ENCODE measurements at places on chromosomes 6 and 20.

GRCh38 chr20:46416421-46416820, 10.0 kb upstream of the ELMO2 start:
- no peak for DNase-seq

DNA sequence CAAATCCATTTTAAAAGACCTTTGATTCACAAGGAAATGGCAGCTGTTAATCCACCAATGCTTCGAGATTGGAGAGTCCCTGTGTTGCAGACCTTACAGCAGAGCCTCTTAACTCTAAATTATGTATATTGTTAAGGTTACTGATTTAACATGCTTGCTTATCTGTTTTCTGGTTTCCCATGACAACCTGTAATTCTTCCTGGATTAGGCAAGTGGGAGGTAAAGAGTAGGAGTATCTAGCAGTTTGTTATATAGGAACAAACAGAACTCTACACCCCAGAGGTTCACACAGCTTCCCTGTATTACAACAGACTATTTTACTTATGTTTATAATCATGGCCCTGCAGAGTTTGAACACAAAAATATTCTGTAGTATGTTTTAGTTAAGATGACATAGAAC, 39.5 kb downstream of the NKX2-4 start:
- DNase-seq: no peak

DNA sequence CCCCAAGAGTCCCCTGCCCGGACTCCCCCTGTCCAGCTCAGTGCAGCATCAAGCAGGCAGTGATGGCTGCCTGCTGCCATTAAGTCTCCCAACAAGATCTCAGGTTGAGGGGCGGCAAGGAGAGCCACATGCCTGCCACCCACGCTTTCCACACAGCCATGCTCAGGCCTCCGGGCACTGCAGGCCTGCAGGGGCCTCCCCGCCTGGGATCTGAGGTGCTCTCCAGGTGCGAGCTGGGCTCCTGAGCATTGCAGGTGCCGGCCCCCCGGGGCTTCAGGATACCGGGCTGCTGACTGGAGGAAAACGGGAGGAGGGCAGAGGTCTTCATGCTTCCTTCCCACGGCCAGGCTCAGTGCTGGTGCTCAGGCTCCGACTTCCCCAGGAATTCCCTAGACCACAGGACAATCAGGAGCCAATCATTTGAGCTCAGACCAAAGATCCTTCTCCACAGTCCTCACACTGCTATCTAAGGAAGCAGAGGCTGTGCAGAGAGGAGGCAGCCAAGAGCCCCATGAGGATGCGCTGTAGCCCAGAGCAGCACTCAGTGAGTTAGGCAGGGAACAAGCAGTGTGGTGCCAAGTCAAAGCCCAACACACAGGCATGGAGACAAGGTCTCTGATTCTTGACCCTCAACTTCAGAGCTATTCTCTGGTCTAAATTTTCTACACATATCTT, 52.7 kb downstream of the PYGB start:
- no peak for DNase-seq

DNA sequence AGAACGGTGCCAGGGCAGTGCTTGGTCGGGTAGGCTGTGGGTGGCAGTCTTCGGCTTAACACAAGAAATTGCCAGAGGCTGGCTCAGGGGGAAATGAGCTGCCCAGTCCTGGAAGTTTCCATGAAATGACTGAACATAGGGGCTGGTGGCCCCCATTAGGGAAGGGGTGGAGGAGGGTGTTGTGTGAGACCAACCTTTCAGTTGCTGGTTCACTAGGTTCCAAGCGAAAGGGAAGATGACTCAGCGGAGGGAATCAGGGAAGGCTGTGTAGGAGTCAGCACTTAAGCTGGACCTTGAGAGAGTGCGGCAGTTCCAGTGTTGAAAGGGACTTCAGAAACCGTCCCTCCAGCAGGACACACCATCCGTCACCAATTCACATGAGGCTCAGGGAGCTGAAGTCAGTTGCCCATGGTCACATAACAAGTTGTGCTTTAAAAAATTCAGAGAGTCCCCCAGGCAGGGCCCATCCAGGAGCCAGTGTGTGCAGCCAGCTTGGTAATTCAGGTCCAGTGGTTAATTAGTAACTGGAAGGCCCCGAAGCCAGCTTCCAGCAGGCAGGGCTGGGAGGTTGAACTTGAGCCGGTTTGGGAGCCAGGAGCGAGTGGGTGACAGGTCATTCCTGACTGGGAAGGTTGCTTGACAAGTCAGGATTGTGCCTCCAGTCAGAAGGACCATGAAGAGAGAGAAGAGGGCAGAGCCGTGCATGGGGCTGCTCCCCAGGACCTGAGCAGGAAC, at the start of gene SGK2:
TSS of gene SGK2 (plus strand) at position 616 of the 735 bp plus-strand sequence. CDS start 7,469 bp downstream, outside the sequence.
- no peak for DNase-seq

DNA sequence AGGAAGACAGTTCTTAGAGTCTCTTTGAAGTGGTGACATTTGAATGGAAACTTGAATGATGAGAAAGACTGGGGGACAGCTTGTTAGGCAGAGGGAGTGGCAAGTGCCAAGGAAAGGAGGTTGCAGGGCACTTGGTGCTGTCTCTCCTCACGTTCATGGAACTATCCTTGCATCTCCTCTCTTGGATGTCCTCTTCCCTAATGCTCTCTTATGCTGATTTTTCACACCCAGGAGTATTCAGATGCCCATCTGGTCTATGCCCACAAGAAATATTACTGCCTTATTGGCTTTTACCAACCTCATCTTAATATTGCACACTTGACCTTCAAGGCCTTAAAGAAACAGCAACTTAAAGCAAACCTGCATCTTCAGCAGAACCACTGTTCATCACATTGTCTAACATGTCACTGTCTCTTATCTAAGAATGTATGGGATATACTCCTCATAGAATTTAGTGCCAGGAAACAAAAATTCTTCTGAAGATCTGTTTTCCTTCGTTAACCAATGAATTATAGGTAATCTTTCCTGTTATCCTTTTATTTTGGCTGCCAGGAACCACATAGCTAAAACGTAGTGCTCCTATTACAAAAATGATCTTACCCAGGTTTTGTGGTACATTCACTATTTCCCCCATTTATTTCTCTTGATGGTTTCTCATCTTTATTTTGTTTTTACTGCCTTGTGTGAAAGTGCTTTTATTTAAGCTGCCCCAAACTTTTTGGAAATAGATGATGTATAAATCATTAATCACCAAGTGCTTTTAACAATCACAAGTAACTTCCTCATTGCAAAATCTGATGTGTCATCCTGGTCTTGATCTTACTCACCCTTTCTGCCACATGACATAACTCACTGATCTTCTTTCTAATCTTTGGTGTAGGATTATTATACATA, 12.8 kb downstream of the RGS17 start:
- no peak for DNase-seq

DNA sequence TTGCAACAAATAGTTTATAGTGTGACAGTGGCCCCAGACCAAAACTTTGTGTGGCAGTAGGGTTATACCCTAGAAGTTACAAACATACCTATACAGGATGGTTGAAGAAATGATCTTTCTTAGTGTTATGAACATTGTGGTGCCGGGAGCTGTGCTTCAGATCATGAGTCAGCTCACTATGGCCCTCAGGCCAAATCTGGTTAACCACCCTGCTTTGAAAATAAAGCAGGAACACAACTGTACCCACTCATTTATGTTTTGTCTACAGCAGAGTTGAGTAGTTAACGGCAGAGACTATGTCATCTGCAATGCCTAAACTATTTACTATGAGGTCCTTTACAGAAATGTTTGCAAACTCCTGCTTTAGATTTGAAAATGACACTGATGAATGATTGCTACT, 24.3 kb downstream of the AKAP7 start:
- DNase-seq: no peak

DNA sequence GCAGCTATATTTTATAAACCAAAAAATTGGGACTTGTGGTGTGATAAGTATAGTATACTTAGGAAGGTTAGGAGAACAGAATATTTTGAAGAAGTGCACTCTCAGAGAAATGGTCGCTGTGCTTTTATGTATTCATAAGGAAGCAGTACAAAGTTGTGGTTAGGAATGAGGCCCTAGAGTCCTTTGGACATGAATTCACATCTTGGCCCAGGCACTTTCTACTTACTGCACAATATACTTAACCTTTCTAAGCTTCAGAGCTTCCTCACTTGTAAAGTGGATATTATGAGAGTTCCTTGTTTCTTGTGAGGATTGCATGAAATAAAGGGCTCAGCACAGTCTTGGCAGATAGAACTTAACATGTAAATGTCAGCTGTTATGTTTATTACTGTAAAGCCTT, 21.0 kb upstream of the SERINC3 start:
- no peak for DNase-seq

DNA sequence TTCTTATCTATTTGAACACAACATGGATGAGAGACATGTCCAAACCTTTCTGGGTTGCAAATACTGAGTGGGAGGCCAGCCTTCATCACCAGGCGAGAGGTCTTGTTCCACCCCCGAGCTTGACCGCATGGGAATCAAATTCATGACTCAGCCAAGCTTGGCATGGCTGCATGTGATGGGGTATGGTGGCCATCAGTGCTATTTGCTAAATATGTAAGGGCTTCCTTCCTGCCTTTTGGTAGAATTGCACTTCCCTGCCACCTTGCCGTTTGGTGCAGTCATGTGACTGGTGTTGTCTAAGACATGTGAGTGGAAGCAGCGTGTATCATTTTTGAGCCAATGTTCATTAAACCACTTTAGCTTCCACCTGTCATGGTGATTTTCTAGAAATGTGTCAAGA, 508.9 kb upstream of the SULF2 start:
- DNase-seq: no peak

DNA sequence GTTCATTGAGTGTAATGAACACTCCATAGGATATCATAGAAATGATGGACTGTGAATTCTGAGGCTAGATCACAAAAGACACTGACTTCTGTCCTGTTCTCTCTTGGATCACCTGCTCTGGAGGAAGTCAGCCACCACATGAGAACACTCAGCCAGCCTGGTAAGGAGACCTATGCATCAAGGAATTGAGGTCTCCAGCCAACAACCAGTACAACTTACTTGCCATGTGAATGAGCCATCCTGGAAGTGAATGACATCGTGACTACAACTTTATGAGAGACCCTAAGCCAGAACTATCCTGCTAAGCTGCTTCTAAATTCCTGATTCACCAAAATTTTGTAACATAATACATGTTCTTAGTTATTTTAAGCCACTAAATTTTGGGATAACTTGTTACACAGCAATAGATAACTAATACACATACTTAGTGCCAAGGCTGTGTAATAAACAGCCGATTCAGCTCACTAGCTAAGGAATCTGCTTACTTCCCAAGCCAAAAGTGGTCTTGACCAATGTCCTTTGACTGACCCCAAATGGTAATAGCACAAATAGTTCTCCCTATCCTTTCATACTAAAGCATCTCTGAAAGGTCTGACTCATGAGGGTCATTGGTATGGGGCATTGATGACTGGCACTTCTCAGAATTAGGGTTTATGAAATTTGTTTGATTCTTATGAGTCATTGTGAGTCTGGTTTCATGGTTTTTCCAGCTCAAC, 6.9 kb upstream of the CTNNBL1 start:
- DNase-seq: no peak

GRCh38 chr20:41877911-41878310, 259.7 kb upstream of the CHD6 start:
- no peak for DNase-seq

GRCh38 chr6:112883095-112883494, 536.0 kb downstream of the RFPL4B start:
- no peak for DNase-seq
